CD4-positive, alpha-beta memory T cell (primary cell): ENCODE measurements at places on chromosomes 11 and 22.

DNA sequence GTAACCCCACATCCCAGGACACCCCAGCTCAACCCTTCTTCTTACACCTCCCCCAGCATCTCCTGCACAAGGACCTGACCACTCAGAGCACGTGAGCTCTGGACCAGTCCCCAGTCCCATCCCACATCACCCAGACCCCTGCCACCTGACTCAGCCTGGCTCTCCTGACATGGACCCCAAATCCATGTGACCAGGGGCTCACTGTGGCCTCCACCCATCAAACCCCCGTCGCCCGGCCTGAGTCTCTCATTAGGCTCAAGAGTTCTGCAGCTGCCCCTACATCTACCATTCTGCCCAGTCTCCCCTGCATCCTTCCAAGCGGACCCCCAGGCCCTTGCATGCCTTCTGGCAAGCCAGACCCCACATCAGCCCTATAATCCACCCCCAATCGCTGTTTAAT, 1.9 kb upstream of the LIF start:
- no peak for DNase-seq

DNA sequence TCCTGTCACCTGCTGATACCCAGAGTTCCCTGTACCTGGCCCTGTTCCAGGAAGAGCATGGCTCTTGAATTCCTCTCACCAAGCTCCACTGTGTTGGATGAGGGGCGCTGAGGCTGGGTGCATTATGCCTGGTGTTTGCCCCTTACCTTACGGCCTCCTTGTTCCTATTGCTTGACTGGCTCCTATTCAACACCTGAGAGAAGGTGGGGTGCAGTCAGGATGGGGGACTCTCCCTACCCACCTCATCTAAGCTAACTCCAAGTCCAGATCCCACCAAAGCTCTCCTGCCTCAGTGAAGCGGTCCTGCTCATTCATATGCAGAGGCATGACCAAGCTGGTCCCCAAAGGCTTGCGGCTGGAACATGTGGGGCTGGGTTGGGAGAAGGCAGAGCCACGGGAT, 35.8 kb upstream of the RIC3 start:
- no peak for DNase-seq

DNA sequence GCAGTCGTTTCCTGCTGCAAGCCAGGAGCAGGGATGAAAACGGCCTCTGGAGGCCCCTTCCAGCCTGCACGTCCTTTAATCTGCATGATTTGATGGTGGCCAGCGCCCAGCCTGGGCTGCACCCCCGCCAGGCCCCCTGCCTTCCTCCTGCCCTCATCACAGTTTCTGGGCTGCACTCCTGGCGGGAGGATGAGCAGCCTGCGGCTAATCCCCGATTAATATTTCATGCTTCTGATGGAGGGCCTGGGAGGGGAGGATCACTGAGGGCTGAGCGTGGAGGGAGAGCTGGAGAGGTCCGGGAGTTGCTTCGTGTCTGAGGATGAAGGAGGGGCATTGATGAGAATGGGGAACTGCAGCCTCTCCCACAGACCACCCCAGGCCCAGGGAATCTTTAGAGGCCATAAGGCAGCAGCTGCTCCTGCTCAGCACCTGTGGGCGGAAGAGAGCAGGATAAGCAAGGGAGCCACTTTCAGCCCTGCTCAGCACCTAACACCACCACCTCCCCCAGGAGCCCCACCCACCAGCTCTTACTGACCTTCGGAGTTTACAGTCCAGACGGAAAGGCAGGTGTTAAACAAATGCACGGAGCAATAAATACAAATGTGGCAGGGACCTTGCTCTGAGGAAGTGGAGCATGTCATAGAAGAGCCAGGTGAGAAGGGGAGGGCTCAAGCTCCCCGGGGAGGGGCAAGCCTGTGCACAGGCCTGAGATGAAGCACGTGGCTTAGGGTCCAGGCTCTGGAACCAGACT, 135.0 kb upstream of the NECTIN1 start:
- DNase-seq, result no peak

GRCh38 chr11:45532546-45532945, 132.9 kb downstream of the CHST1 start:
- DNase-seq, result no peak

DNA sequence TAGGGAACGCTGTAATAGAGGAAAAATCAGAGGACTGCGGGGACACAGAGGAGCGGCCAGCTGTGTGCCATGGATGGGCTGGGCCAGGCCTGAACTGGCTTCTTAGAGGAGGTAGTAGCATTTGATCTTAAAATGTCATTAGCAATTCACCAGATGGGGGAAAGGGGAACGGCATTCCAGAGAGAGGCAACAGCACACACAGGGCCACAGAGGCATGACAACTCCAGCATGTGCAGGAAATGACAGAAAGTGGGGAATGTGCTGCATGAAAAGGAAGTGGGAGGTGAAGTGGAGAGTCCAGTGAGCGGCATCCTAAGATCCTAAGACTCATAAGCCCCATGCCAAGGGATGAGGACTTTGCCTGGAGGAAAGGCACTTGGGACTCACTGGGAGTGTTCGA, 69.0 kb downstream of the UBASH3B start:
- DNase-seq, result no peak

- no peak for DNase-seq
These were observed 6.2 kb downstream of the MRGPRF start for GRCh38 chr11:69006816-69007215.

GRCh38 chr11:6413791-6414201, 5.1 kb downstream of the APBB1 start:
- peak; percentile 66 for DNase-seq

DNA sequence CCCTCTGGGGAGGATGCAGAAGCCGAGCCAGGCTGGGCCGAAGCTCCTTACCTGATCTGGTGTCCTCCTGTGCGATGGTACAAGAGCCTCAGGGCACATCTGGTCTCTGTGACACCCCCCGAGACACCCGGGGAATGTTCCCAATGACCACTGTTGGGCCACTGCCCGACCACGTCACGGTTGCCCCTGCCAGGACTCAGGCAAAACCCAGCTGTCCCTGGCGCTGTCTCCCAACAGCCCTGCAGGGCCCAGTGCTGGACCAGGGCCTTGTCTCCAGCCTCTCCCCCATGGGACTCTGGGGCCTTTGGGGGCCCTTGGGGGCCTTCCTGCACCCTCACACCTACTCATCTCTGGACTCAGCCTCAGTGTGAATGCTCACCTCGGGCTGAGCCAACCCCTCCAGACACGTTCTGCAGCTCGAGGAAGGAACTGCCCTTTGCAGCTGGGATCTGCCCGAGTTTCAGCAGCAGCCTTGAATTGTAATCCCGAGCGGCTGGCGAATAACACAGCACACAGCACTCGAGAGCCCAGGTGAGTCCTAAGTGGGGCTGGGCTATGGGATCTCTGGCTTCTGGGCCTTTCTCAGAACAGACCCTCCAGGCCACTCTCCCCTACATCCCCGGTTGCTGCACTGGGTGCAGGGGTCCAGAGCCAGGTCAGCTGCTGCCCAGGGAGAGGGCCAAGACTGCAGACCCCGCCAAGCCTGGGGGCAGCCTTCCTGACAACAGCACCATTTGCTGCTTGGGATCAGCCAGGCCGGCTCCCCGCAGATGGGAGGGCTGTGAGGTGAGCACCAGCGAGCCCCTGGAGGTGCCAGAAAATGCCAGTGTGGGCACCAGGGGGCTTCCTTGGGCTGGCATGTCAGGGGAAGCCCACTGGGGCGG, 39.8 kb downstream of the RTN4R start:
- DNase-seq, result no peak

DNA sequence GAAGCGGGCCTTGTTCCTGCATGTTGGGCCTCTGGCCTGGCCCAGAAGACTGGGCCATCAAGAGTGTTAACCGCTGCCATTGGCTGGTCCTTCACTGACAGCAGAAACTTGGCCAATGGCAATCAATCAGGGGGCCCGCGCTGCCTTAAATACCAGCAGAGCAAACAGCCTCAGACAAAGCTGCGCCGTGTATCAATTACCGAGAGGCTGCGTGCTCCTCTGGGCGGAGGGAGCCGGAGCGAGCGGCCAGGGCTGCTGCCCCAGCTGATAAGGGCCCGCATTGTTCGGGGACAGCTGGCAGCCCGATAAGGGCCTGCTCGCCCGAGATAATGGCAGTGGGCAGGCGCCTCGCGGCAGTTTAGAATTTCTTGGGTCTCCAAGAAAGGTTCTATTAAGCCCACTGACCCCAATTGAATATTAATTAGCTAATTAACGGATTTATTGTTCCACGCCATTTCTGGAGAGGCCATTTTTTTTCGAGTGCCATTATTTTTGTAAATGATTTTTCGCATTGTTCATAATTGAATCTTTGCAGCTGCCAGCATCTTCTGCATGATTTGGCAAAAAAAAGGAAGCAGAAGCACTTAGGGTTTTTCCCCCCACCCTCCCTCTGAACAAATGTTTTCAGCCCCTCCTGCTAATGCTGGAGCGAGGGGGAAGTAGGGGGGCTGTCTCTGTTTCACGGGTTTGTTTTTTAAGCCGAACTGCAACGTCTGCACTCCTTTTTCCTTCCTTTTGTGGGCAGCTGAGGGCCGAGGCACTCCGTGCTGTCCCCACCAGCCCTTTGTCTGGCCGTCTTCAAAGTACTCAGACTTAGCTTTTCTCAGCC, 37.6 kb upstream of the RIC3 start:
- no peak for DNase-seq

DNA sequence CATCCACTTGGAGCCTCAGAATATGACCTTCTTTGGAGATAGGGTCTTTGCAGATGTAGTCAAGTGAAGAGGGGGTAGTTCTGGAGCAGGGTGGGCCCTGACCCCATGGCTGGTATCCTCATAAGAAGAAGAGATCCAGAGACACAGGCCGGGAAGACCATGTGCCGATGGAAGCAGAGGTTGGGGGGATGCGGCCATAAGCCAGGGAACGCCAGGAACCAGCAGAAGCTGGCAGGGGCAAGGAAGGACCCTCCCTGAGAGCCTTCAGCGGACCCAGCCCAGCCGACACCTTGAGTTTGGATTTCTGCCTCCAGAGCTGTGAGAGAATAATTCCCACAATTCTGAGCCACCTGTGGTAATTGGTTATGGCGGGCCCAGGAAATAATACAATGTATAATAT, 26.1 kb upstream of the SMIM38 start:
- no peak for DNase-seq

- DNase-seq, result no peak
These were observed 1.9 kb downstream of the MS4A5 start for GRCh38 chr11:60431251-60431650.

DNA sequence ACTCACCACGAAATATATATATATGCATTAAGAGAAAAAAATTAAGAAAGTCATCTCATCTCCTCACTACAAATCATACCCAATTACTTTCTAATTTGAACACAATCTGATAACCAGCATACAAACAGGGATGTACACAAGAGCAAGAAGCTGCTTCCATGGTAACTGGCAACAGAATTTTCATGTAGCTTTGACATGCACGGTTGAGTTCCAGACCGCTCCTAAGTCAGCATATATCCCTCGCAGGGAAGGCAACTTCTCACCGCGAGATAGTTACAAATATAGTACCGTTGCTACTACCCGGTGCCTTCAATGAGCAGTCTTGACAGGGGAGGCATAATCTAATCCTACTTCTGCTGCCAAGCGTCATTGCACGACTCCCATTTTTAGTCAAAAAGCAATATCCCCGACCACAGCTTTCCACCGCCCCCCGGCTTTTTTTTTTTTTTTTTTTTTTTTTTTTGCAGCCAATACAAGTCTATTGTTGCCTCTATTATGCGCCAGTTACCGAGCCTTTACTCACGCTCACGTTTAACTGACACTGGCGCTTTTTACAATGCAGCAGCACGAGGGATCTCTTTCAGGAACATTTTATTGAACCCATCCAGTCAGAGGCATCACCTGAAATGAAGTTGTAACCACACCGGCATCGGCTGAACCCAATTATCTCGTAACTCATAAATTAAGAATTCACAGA, 2.2 kb downstream of the CADM1 start:
- DNase-seq, result no peak
